ENCODE measurements at places on chromosomes 13 and 19. TPM values are rescaled to one million over a fixed set of nuclear protein-coding genes. Genes with fewer than 3 reads are reported as not detected.

- DNase-seq, result no peak
These were observed 10.1 kb upstream of the ZNF835 start for GRCh38 chr19:56681702-56682101.

- DNase-seq, result no peak
These were observed 18.8 kb downstream of the FLT1 start for GRCh38 chr13:28475916-28476725.

DNA sequence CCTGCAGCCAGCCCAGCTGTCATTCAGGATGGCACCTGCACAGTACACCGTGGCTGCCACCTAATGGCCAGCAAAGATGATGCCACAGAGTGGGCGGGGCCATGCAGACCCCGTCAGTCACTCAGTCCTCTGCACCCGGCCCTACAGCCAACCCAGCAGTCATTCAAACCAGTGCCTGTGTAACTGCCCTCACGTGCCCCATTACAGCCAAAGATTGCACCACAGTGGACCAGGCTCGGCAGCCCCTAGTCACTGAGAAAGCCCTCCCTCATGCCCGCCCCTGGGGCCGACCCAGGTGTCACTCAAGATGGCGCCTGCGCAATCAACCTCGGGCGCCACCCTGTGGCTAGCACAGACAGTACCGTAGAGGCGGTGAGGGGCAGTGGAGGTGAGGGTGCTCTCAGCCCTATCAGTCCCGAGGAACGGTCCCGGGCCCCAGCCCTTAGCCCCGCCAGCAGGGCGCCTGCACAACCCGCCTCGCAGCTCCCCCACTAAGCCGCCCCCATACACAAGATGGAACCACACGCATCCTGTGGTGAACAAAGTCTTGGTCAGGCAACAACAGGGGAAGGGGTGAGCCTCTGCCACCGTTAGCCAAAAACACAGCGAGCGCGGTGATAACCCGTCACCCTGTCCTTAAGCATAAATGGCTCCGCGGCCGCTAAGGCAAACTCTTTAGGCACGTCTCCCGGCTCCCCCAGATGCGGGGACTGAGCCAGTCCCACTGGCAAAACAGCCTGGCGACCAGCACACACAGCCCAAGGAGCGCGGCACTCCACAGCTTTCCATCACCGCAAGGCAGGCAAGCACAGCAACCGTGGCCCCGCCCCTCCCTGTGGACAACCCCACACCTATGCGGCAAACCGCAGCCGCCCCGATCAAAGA is 2.3 kb downstream of the PEG3 start:
- DNase-seq, result peak; percentile 8

DNA sequence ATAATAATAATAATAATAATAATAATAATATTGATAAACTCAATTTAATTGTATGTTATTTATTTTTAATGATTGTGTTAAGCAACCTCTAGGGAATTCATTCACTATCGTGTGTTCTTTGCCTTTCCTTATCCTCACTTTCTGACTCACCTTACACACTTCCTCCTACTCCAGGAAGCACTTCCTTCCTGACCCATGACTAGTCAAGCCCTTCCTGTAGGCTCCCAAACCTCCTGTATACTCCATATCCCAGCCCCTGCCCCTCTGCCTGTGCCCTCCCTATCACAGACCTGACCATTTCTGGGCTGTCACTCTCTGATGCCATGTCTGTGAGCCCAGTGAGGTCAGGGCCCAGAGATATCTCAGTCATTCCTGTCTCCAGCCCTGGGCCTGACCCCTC is 7.6 kb downstream of the LGALS4 start:
- DNase-seq, result no peak

DNA sequence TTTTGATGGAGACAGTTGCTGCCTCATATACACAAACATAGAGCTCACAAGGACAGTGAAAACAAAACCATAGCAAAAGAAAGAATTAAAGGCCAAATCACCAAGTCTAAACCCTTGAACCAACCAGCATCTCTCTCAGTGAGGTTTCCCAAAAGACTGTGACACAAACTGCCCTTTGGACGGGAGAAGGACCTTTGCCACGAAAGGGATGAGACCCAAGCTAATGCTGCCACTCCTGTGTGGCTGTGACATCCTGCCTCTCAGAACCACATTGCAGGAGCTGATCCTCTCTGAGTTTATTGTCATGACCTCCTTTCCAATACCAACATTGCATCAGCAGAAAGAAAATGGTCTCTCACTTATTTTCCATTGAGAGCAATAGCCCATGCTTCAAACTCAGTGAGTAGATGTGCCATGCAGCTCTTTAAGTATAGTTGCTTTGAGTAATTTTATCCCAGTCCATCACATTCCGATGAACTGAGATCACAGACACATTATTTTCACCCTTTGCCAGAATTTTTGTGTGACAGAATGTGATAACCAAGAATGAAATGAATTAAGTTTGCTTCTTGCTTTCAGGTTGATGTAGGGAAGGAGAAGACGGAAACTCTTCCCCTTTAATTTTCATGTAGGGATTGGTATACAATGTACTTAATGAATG is 133.5 kb upstream of the IRS2 start:
- DNase-seq, result no peak

GRCh38 chr19:50717026-50717723 is 2.4 kb downstream of the SHANK1 start:
- no peak for DNase-seq

GRCh38 chr19:38420935-38421334 is 5.1 kb downstream of the RASGRP4 start:
- DNase-seq, result no peak

DNA sequence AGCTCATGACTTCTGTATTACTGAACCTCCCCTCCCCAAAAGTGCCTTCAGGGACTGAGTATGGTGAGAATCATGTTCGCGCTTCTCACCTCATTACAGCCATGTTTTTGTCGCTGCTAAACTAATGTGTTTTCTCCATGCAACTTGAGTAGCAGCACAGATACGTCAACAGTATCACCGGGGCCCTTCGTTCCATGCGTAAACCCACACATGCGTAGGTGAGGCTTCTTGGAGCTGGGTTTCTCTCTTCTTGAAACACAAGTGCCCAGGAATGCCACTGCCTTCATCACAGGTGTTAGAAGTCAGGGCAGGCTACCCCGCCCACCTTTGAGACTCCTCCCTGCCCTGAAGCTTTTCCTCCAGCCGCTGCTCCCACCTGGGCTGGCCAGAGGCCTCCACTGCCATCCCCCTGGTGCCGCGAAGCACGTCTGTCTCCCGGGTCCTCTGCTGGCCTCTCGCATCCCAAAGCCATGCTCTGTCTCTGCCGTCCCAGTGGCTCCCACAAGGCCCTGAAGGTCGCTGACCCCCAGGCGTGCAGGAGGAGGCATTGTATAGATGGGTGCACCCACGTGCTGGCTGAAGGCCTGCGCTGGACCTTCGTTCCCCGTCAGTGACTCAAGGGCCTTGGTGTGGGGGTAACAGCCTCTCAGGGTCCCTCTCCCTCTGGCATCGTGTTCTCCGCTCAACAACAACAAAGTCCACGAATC is 135.3 kb upstream of the MCF2L start:
- no peak for DNase-seq

DNA sequence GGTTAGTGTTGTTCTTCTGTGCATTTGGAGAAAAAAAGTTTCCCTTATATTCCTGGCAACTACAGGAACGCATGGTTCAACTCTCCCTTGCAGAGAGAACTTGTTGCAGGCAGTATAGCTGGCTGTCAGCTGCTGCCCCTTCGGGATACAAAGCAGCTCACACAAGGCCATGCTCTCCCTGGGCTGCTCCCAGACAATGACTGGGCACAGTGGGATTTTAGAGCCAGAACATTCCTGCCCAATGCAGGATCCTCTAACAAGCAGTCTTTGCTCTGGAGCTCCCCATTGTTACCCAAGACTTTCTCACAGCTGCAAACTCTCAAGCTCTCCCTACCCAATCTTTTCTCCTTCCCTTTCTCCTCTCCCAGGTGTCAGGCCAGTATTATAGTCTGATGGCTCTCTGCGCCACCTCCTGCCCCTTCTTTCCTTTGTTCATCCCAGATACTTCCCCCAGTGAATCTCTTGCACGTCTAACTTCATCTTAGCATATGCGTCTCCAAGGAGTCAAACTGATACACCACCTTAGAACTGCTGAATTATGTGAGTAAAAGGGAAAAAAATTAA is 27.5 kb upstream of the SERPINE3 start:
- DNase-seq, result no peak

GRCh38 chr13:59643364-59643841 is 520.3 kb downstream of the DIAPH3 start:
- no peak for DNase-seq

The PLK5 gene
- not detected for total RNA-seq

The PABPC3 gene
- total RNA-seq, result 1.5 TPM

The APOC4 gene
- not detected for total RNA-seq

The RGS9BP gene
- 0.10 TPM for total RNA-seq

The SMIM44 gene
- total RNA-seq, result not detected

All from activated naive CD4-positive, alpha-beta T cell treated with anti-CD3 and anti-CD28 coated beads for 36 hours (primary cell).